ENCODE measurements at places on chromosomes 7 and 10. TPM values are rescaled to one million over a fixed set of nuclear protein-coding genes. Genes with fewer than 3 reads are reported as not detected.

OR6B1 gene
- total RNA-seq: not detected

IFIT3 gene
- total RNA-seq: 117 TPM

ARPC1B gene
- 236 TPM for total RNA-seq

GIMAP7 gene
- total RNA-seq: 49.4 TPM

EGFR gene
- 62.7 TPM for total RNA-seq

AKAP9 gene
- total RNA-seq: 93.7 TPM

AGR3 gene
- total RNA-seq: 105 TPM

DNA sequence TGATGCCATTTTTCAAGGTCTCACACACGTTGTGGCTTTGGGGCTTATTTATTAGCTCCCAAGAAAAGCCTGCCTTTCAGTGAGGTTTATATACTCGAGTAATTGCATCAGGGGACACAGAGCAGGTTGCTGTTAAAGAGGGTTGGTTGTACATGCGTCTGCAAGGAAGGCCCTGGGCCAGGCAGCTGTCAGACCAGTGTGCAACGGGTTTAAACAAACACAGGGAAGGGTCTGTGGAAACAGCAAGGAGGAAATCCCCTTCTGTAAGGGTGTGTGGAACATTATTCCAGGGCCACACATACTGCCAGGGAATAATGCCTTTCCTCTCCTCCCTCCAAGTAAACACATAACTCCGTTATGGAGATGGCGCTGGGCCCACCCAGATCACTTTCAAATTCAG, 1.7 kb upstream of the CHST15 start:
- no peaks in the 10 kb centered on the region for H3K36me3 ChIP-seq
- peaks cover 36% of the 10 kb centered on the region for H3K4me1 ChIP-seq
- DNase-seq: peak; percentile 29
- no peak overlapping the region for H3K4me3 ChIP-seq
- no peaks in the 10 kb centered on the region for H3K27me3 ChIP-seq
- H3K27ac ChIP-seq: no peak overlapping the region

DNA sequence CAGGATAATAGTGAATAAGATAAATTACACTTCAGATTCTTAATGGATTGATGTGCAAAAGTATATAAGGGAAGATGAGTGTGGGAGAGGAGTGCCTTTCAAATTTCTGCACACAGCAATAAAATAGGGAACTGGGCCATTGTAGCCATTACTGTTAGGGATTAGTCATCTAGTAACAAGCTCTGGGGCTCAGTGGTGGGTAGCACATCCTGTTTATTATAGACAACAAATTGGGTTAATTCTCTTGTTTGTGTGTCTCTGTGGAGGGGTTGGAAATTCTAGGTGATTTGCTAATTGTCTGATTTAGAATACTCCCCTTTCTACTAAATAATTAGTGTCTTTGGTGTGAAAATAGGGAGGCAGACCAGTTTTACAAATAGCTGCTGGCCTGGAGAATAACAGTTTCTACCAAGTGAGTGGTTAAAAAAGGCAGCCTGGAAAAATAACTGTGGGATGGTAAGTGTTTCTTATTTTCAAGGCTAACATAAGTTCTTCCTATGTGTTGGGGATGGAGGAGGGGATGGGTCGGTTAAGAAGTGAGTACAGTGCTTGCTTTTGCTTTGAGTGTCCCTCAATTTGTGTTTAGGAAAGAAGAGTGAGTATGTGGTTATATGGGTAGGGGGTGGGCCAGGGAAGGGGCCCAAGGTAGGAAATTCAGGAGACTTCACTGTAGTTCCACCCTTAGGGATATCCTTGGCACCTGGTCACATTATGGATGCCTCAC, 43.3 kb upstream of the TMEM248 start:
- peaks cover 12% of the 10 kb centered on the region for H3K4me1 ChIP-seq
- no peak for DNase-seq
- H3K27ac ChIP-seq: no peak overlapping the region
- no peaks in the 10 kb centered on the region for H3K27me3 ChIP-seq
- H3K36me3 ChIP-seq: peaks cover 14% of the 10 kb centered on the region
- H3K4me3 ChIP-seq: no peak overlapping the region

- H3K27ac ChIP-seq: no peak overlapping the region
- DNase-seq: no peak
- H3K36me3 ChIP-seq: no peaks in the 10 kb centered on the region
- H3K4me1 ChIP-seq: peaks cover 7% of the 10 kb centered on the region
These were observed 83.0 kb downstream of the SGMS1 start for GRCh38 chr10:50540826-50541122.

DNA sequence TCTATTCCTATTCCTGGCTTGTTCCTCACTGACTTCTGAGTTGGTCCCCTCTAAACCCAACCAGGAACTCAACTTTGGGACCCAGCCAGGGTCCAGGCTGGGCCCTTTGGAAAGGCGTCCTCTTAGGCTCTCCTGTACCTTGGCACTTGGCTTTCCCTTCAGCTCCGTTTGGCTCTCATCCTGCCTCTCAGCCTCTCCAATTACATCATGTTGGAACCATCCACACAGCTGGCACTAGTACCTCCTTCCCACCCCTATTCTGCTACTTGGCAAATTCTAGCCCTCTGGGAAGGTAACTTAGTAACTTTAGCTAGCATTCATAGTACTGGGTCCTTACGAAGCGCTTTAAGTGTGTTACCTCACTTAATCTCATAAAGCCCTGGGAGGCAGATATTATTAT, 205.3 kb upstream of the HABP2 start:
- H3K4me3 ChIP-seq: no peak overlapping the region
- no peaks in the 10 kb centered on the region for H3K36me3 ChIP-seq
- no peak overlapping the region for H3K27ac ChIP-seq
- no peaks in the 10 kb centered on the region for H3K27me3 ChIP-seq
- H3K4me1 ChIP-seq: no peaks in the 10 kb centered on the region
- DNase-seq: no peak

GRCh38 chr7:150811-151221, 41.6 kb upstream of the FAM20C start:
- peak; percentile 65 for DNase-seq
- H3K4me3 ChIP-seq: peak overlapping the region; percentile 65
- H3K27me3 ChIP-seq: no peaks in the 10 kb centered on the region

GRCh38 chr10:75703191-75703854, 271.9 kb downstream of the LRMDA start:
- H3K27me3 ChIP-seq: no peaks in the 10 kb centered on the region
- no peak overlapping the region for H3K4me3 ChIP-seq
- DNase-seq: no peak

DNA sequence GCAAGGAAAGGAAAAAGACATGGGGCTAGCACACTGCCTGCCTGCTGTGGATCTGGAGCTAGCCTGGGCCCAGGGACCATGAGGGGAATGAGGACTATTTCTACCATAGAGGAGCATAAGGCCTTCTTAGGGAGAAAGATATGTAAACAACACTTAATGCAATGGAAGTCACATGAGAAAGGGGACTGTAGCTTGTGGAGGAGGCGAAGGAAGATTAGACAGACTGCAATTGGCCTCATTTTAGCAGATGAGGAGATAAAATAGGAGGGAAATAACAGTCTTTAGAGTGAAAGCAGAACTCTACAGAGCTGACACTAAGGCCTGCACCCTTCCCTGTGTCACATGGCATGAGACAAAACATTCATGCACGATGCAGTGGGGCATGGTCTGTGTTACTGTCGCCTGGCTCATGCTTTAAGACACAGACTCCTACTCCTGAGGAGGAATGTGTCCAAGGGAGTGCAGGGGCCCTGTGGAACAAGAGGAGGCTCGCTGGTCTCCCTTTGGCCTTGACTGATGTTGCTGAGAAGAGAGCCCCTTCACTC, 829.3 kb upstream of the IGFBP3 start:
- no peaks in the 10 kb centered on the region for H3K36me3 ChIP-seq
- H3K27ac ChIP-seq: no peak overlapping the region
- peaks cover 7% of the 10 kb centered on the region for H3K4me1 ChIP-seq
- no peak overlapping the region for H3K4me3 ChIP-seq
- H3K27me3 ChIP-seq: no peaks in the 10 kb centered on the region
- no peak for DNase-seq

DNA sequence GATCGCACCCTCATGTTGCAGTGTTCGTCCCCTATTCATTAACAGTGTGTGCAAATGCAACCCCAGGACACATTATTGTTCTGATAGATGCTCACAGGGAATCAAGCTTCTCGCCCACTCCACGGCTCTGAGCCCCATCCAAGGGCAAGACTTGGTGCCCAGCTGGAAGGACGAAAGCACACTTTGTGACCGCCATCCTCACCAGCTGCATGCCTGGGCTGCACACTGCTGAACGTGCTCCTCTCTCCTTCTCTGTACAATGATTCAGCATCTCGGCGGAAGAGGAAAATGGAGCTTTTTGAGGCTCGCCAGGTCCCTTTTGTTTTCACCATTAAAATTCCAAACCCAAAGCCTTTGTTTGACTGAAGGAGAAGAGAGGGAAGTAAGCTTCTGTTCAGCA, 41.9 kb downstream of the MKI67 start:
- H3K27ac ChIP-seq: no peak overlapping the region
- no peaks in the 10 kb centered on the region for H3K4me1 ChIP-seq
- H3K4me3 ChIP-seq: no peak overlapping the region
- DNase-seq: no peak
- H3K36me3 ChIP-seq: peaks cover 55% of the 10 kb centered on the region
- H3K27me3 ChIP-seq: no peaks in the 10 kb centered on the region

Measured in lower lobe of right lung (tissue), 2 donors.